Cardiac septum (tissue), 1 donor: ENCODE measurements at places on chromosomes 1 and 21. TPM values are rescaled to one million over a fixed set of nuclear protein-coding genes. Genes with fewer than 3 reads are reported as not detected.

Gene GJA5
- 9.9 TPM for total RNA-seq

Gene CR1
- 4.1 TPM for total RNA-seq

Gene PRPF38A
- 20.9 TPM for total RNA-seq

Gene IVL
- not detected for total RNA-seq

Gene AK4
- 163 TPM for total RNA-seq

Gene TFF2
- total RNA-seq = not detected

Gene TDRD5
- total RNA-seq = not detected

Gene GRIK3
- total RNA-seq = 0.08 TPM

Gene MRPL24
- 66.1 TPM for total RNA-seq

Gene IFNLR1
- 2.3 TPM for total RNA-seq

Gene ARMH1
- 0.70 TPM for total RNA-seq

Gene C4BPA
- not detected for total RNA-seq

GRCh38 chr1:183609313-183609712 is 19.1 kb upstream of the NCF2 start:
- DNase-seq = peak; percentile 87

DNA sequence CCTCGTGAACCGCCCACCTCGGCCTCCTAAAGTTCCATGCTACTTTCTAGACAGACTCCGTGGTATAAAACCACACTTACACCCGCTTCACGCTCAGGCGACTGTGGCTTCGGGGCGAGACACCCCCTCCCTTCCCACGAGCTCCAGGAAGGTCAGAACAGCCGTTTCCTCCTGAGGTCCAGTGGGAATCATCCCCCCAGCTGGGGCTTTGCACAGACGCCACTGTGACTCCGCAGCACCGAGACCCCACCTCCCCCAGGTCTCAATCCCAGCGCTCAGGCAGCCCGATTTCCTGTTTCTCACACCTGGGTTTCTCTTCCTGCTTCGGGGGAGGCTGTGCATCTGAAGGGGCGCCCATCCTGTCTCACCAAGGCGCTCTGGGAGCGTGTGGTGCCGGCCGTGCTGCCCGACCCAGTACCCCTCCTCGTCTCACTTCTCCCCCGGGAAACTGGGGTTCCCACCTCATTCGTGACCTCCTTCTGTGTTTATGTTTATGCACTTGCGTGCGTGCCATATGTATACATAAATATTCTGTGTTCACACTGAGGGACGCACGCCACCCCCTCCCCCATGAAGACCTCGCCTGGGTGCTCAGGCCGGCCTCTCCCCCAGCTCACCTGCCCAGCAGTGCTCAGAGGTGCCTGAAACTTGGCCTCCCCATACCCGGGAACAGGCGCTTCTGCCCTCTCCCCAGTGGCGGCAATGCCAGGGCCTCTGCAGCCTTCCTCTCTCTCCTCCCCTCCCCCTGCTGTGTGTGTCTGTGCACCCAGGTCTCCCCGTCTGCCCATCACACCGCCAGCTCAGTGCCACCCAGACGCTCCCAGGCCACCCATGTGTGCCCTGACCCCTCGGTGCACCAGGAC is 14.6 kb downstream of the SLC35E2B start:
- DNase-seq = no peak

GRCh38 chr1:235883261-235883927 is 16.7 kb upstream of the LYST start:
- DNase-seq = peak; percentile 92

DNA sequence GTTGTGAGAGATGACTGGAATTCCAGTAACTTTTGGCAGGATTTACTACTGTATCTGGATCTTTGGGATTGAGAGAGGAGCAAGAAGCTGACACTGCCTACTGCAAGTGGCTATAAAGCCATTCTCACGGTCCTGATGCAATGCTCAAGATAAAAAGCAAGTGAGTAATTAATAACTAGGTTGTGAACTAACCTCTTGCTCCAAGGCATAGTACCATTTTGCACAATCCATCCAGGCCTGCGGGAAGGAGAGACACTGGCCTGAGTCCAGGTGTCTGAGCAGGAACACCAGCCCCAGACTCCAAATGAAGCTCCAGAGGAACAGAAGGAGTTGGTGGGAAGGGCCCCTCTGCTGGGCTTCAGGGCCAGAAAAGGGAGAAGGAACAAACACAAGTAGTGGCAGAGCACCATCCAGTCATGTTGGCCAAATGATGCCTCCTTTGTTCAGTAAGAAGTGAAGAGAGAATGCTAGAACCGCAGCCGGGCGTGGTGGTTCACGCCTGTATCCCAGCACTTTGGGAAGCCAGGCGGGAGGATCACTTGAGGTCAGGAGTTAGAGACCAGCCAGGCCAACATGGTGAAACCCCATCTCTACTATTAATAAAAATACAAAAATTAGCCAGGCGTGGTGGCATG is 9.9 kb upstream of the SLC45A3 start:
- peak; percentile 53 for DNase-seq

DNA sequence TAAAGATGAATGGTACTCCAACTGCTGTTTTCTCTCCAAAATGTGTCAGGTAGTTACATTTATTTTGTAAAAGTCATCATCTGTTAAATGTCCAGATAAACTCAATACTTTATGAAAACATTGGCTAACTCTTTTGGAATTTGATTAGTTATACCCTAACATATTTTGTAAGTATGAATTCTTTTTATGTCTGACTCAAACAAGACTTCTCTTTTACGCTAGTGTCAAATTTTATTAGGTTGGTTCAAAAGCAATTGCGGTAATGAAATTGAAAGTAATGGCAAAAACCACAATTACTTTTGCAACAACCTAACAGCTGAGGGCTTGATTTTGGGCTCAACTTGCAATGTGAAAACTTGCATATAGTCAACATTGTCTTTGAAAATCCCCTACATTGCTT is 41.0 kb upstream of the USP25 start:
- DNase-seq = no peak

DNA sequence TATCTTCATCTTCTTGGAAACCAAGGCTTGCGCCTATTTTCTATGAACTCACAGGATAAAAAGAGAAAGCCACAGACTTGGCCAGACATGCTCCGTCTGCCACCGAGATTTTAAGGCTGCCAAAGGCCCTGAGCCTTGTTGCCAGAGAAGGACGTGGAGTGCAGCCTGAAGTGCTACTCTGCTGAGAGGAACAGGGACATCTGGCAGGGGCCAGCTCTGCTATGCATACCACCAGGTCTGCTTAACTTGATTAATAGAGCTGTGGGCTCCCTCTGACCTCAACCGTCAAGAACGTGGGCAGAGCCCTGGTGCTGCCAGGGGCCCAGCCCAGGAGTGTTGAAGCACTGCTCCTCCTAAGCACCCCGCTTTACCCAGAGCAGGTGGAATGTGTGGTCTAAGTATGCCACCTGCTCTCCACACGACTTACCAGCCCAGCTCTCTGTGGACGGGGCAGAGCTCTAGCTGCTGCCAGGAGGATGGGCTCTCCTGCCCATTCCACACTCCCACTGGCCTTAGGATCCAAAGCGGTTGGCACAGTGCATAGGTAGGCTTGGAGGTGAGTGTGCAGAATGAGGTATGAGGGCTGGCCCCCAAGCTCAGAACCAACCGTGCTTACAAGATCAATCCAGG is 10.6 kb downstream of the HCRTR1 start:
- no peak for DNase-seq

- no peak for DNase-seq
These were observed 89.5 kb upstream of the GREM2 start for GRCh38 chr1:240701412-240701811.

DNA sequence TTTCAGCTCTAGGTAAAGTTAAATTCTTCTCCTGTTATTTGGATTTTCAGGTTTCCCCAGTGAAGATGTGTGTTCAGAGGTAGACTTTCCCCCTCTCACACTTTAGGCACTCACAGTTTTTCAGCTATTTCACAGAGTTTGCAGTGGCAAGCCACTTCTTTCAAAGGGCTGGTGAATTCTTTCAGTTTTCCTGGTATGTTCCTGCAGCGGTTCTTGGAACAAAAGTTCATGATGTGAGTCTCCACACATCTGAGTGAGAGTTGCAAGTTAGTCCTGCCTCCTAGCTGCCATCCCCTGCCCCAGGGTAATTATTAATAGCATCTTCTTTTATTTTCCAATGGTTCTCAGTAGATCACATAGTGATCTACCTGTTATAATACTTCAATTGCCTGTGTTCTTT is 27.3 kb upstream of the CD84 start:
- no peak for DNase-seq

DNA sequence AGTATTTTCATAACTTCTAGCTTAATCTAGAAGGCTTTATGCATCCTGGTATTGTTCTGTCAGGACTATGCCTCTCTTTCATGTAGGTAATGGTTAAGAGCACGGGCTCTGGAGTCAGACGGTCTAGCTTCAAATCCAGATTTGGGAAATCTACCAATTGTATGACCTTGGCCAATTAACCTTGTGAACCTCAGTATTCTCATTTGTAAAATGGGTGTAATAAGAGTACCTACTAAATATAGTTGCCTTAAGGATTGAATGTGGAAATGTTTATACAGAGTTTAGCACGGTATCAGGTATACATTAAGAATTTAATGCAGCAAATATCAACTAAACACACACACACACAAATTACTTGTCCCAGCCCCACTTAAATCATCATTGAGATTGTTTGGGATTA is 97.3 kb upstream of the RAB3GAP2 start:
- no peak for DNase-seq

- no peak for DNase-seq
These were observed 33.3 kb downstream of the MAEL start for GRCh38 chr1:167022384-167022783.

DNA sequence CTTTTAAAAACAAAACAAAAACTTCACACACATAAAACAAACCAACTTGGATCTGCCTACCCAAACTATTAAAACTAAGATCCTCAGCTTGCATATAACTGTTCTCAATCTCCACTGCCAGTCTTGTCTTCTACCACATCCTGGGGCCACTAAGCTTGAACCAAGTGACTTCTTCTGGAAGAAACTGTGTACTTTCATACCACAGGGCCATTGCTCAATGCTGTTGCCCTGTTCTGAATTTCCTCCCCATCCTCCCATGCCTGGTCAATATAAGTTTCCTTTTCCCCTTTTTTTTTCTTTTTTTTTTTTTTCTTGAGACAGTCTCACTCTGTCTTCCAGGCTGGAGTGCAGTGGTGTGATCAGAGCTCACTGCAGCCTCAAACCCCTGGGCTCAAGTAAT is 109.9 kb downstream of the KIAA0319L start:
- DNase-seq = no peak

DNA sequence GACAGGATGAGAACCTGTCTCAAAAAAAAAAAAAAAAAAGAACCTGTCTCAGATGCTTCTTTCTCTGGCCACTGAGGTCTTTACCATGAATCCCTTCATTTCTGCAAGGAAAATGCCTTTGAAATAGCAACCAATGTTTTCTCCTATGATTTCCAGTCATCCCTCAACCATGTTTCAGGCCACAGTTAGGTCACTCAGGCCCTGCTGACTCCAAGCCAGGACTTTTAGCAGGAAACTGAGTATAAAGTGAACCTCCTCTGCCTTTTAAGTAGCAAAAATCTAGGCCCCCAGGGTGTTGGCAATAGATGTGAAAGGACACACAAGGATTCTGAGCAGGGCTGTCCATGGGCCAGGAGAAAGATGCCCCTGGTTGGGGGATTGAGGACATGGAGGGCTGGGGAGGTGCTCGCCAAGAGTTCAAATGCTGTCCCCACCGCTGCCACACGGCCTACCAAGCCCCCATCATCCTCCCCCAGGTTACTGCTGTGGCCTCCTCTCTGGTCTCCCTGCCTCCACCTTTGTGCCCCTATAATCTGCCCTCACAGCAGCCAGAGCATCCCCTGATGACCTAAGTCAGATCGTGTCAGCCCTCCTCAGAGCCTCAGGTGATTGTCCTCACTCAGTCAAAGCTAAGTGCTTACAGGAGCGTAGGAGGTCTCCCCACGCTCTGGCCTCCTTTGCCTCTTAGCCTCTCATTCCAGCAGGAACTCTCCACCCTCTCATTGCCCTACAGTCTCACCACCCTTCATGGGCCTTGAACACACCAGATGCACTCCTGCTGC is 54.6 kb downstream of the MATN1 start:
- peak; percentile 60 for DNase-seq

DNA sequence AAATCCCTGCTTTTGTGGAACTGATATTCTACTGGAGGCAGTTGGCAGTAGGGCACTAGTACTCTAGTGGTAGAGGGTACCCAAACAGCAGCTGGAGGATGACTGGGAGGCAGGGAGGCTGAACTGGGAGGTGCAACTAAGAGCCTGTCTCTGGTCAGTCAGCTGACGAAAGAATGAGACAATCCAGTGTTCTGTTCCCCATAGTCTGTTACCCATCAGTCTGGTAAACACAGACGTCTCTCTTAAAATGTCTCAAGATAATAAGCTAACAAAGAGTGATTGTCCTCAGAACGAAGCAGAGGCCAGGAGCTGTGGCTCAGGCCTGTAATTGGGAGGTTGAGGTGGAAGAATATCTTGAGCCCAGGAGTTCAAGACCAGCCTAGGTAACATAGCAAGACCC is 30.4 kb downstream of the TFAP2E start:
- no peak for DNase-seq

DNA sequence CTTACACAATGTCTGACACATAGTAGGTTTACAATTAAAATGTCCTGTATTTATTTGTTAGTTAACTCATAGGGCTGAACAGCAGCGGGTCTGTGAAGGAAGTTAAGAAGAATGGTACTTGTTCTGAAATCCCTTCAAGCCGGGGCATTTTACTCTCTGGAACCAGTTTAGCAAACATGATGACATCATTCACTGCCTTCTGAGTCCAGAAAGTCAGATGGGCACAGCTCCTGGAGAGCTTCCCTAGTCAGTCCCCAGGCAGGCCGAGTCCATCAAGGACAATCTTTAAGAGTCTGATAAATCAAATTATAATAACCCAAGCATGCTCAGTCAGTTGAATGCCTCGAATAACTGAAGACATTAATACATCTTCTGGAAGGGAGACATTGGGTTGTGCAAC is 125.4 kb upstream of the DAB1 start:
- DNase-seq = no peak

- no peak for DNase-seq
These were observed 33.1 kb downstream of the OR10Z1 start for GRCh38 chr1:158638146-158638545.
